CD8-positive, alpha-beta T cell (primary cell): ENCODE measurements at places on chromosomes 3 and 15.
A peak's percentile ranks its signal among the peaks of the same experiment; 100 is the strongest.

DNA sequence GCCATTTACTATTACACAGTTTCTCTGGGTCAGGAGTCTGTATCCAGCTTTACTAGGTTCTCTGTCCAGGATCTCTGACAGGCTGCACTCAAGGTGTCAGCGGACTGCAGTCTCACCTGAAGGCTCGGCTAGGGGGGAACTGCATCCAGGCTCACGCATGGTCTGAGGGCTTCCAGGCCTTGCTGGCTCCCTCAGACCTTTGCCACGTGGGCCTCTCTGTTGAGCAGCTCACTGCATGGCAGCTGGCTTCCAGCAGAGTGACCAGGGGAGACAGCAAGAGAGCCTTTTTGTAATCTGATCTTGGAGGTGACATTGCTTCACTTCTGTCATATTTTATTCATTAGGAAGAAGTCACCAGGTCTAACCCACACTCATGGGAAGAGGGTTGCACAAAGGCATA is 152.3 kb downstream of the CACNA2D3 start:
- DNase-seq = no peak

GRCh38 chr3:54123776-54124196 is 1.4 kb downstream of the CACNA2D3 start:
- no peak for DNase-seq

DNA sequence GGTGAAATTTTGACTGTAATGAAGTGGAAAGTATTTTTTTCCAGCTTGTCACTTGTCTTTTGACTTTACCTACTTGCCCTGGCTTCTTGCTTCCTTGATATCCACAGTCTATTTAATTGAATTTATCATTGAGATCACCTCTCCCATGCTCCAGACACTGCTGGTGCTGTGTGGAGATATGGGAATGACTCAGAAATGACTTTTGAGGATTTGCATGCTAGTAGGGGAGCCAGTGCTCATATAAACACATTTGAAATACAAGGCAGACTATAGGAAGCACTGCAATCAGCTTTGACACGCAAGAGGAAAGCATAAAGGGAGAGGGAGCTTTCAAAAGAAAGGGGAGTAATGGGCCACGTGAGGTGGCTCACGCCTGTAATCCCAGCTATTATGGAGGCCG is 7.3 kb upstream of the TRPM1 start:
- DNase-seq = no peak

- no peak for DNase-seq
Measured at GRCh38 chr15:88334436-88334835, 77.9 kb upstream of the NTRK3 start.

DNA sequence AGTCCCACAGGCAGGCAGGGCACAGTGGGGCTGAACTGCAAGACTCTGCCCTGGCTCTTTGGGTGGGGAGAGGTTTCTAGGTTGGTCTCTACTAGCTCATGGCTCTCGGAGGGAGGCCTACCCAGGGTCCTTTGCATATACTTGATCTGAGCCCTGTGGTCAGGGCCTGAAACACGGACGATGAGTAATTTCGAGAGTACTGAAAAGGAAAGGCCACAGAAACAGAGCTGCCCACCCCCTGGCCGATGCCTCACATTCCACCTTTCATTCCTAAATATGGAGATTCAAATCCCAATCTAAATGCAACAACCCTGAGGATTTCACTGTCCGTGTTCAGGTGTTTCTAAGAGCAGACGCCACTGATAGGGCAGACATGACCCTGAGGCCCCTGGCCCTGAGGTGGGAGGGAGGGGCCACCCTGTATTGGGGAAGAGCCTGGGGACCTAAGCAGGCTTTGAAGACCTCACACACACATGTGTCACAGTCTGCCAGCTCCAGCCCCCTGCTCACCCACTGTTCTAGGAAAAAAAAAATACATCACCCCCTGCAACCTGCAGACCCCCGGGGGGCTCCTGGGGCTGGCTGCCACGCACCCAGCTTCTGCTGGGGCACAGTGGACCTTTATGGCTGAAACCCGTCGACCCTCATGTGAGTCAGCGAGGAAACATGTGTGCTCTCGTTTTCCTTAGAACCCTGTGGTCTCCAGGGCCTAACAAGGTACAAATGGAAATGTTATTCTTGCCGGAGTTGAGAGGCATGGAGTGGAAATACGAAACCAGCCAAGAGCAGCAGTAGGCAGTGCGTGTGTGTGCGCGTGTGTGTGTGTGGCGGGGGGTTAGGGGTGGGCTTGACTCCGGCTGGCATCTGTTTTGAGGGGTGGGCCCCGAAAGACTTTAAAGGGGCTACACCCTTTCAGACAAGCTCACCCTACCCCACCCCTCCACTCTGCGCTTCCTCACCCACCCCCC is 112.7 kb downstream of the CHSY1 start:
- DNase-seq = no peak

- no peak for DNase-seq
Measured at GRCh38 chr15:57657619-57658018, 48.9 kb upstream of the POLR2M start.

DNA sequence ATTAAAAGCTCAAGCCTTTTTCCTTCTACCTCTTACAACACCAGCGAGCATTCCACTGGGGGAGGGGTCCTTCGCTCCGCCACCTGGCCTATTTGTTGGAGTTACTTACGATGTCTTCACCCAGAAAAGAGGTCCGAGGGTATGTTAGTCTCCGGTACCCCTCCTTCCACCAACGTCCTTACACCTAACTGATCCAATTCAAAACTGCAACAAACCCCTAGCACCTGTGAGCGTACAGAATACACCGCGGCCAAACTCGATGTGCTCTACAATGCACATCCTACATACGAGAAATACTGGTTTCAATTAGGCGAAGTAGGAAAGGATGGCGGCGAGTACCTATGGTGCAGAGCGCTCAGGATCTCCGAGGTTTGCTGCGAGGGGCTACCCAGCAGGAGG is 944 bp downstream of the SLITRK3 start:
- no peak for DNase-seq

DNA sequence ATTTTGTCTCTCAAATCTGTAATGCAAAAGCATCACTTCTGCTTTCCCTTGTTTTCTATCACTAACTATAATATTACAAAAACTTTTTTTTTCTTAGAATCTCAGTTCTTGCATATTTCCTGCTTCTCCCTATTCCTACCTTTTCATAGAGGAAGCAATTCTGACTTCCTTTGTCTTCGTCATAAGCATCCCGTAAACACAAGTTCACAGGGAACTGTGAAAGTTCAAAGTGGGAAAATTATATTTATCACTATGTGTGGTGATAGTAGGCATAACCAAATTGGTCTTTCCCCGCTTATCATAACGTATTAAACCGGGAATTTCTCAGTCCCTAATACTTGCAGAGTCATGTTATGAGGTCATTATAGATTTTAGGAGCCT is 22.3 kb downstream of the CD200 start:
- DNase-seq = no peak

DNA sequence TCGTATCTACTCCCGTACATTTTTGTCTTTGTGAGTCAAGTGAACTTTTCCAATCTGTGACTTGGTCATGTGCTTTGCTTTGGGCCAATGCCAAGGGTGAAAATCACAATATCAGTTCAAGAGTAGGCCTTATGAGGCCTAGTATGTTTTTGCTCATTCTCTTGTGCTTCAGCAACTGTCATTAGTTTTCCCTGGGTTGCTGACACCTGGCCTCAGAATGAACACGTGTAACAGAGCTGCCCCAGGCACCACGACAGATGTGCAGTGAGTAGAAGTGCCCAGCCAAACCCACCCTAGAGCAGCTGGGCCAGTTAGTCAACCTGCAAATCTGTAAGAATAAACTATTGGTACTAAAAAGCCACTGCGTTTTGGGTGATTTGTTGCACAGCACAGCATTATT is 460.3 kb upstream of the WNT5A start:
- no peak for DNase-seq

- no peak for DNase-seq
Measured at GRCh38 chr15:47484059-47484458, 233.2 kb upstream of the SEMA6D start.

DNA sequence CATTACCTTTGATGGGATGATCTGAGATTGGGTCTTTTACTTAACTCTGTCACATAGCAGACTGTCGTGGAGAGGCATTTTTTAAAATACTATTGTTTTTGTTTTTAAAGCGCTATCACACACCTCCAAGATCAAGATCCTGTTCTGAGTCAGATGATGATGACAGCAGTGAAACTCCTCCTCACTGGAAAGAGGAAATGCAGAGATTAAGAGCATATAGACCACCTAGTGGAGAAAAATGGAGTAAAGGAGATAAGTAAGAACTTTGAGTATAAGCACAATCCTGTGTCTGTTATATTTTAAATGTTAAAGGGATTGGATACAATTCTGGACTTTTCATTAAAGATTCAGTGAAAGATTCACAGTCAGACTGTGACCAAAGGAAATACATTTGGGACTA is 18.4 kb upstream of the ZBTB47 start:
- no peak for DNase-seq

- no peak for DNase-seq
Measured at GRCh38 chr15:85777250-85778106, 17.2 kb downstream of the KLHL25 start.

DNA sequence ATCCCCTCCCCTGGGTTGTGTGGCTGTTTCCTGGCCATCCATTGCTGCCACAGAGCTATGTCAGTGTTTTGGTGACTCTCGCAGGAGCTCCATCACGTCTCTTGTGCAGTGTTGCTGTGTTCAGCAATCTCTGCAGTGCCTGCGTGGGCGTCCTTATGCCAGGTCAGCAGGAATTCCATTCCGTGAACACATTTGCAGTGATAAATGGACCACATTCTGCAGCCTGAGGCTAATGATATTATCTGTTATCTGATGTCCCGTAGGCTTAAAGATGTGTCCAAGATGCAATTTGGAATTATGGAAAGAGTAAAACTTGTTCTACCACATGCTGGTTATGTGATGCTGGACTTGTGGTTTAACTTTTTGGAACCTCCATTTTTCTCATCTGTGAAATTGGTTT is 25.5 kb upstream of the COL6A6 start:
- no peak for DNase-seq

DNA sequence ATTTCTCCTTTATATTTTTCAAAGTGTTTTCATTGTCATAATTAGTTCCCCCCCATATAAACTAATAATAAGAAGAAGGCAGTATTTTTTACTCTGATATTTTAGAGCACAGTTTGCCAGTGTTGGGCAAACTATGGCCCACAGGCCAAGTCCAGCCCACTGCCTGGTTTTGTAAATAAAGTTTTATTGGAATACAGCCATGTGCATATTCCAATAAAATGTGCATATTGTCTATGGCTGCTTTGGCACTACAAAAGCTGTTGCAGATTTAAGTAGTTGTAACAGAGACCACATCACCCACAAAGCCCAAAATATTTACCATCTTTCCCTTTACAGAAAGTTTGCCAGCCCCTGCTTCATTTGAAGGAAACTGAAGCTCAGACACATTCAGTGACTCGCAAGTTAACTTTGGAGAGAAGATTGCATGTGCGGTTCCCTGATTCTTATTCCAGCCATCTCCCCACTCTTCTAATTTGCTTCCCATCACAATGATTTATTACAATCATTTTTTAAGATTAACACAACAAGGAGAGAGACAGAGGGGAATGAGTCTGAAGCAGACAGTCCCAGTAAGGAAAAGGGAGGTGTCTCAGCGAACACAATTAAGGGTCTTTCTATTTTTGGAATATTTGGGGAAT is 48.9 kb downstream of the RFTN1 start:
- no peak for DNase-seq

DNA sequence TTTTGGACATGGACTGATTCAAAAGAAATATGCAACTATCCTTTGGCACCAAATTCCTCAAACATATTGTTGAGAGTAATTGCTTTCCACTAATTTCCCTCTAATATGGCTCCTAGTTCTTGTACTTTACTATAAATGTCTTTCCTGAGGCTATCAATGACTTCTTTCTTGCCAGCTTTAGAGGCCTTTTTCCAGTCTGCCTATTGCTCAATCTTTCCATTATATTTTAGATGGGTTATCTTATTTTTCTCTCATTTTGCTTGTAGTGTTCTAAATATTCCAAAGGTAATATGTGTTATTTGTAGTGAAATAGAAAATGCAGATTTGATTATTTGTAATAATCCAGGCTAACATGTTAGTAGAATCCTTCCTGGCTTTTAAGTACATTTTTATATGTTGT is 11.5 kb upstream of the TEX9 start:
- DNase-seq = no peak

DNA sequence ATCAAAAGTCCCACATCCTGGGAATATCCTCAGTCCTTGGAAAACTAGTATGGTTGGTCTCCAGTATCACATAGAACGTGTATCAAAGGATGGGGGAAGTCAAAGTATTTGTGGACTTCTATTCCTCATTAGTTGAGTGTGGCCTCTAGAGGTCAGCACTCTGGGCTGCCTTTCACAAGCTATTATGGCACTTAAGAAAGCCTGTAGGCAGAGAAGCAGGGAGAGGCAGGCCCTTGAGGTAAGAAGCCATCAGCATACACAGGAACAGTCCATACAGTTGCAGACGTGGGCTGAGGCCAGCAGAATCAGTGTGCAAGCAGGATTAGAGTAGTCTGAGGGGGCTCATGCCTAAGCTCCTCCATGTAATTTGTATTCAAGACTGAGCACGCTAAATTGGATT is 341.7 kb downstream of the CLSTN2 start:
- DNase-seq = no peak

DNA sequence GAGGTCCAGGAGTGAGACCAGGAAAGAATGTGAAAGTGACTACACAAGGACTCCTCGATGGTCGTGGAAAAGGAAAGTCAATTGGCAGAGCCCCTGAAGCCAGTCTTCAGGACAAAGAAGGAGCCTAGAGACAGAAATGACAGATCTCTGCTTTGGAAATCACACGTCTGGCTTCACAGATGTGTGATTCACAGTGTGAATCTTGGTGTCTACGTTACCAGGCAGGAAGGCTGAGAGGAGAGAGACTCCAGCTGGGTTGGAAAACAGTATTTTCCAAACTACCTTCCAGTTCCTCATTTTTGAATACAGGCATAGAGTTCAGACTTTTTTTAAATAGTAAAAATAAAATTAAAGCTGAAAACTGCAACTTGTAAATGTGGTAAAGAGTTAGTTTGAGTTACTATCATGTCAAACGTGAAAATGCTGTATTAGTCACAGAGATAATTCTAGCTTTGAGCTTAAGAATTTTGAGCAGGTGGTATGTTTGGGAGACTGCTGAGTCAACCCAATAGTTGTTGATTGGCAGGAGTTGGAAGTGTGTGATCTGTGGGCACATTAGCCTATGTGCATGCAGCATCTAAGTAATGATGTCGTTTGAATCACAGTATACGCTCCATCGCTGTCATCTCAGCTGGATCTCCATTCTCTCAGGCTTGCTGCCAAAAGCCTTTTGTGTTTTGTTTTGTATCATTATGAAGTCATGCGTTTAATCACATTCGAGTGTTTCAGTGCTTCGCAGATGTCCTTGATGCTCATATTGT is 6.0 kb downstream of the CCR2 start:
- peak; percentile 29 for DNase-seq
